ENCODE measurements at places on chromosomes 4 and X. TPM values are rescaled to one million over a fixed set of nuclear protein-coding genes. Genes with fewer than 3 reads are reported as not detected.

Gene ACE2
- total RNA-seq: 0.04 TPM

DNA sequence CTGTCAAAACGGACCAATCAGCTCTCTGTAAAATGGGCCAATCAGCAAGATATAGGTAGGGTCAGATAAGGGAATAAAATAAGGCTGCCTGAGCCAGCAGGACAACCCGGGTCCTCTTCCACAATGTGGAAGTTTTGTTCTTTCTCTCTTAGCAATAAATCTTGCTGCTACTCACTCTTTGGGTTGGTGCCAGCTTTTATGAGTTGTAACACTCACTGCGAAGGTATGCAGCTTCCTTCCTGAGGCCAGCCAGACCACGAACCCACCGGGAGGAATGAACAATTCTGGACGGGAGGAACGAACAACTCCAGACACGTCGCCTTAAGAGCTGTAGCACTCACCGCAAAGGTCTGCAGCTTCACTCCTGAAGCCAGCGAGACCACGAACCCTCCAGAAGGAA lies 287.8 kb downstream of the RAPGEF2 start:
- DNase-seq: peak; percentile 22
- no peak overlapping the region for H3K4me3 ChIP-seq
- H3K36me3 ChIP-seq: no peaks in the 10 kb centered on the region
- H3K27ac ChIP-seq: no peak overlapping the region
- H3K27me3 ChIP-seq: no peaks in the 10 kb centered on the region
- no peaks in the 10 kb centered on the region for H3K4me1 ChIP-seq

GRCh38 chrX:136157187-136157586 lies 9.9 kb downstream of the FHL1 start:
- peaks cover 17% of the 10 kb centered on the region for H3K27me3 ChIP-seq
- H3K4me3 ChIP-seq: no peak overlapping the region
- H3K4me1 ChIP-seq: no peaks in the 10 kb centered on the region
- no peak overlapping the region for H3K27ac ChIP-seq

Gene SLC6A14
- not detected for total RNA-seq

Gene EDNRA
- total RNA-seq: 24.0 TPM

Gene TMEM31
- total RNA-seq: 0.18 TPM

Gene PRDM8
- 4.7 TPM for total RNA-seq

Gene CXorf51A
- not detected for total RNA-seq

Gene TRIM75
- total RNA-seq: 0.09 TPM

GRCh38 chr4:42278709-42279324 lies 118.5 kb upstream of the SHISA3 start:
- H3K36me3 ChIP-seq: no peaks in the 10 kb centered on the region
- H3K4me3 ChIP-seq: no peak overlapping the region
- no peak for DNase-seq
- H3K27ac ChIP-seq: no peak overlapping the region
- H3K4me1 ChIP-seq: no peaks in the 10 kb centered on the region

- no peak overlapping the region for H3K27ac ChIP-seq
- H3K4me1 ChIP-seq: peaks cover 38% of the 10 kb centered on the region
These were observed 30.8 kb downstream of the BLOC1S4 start for GRCh38 chr4:6746721-6747293.

DNA sequence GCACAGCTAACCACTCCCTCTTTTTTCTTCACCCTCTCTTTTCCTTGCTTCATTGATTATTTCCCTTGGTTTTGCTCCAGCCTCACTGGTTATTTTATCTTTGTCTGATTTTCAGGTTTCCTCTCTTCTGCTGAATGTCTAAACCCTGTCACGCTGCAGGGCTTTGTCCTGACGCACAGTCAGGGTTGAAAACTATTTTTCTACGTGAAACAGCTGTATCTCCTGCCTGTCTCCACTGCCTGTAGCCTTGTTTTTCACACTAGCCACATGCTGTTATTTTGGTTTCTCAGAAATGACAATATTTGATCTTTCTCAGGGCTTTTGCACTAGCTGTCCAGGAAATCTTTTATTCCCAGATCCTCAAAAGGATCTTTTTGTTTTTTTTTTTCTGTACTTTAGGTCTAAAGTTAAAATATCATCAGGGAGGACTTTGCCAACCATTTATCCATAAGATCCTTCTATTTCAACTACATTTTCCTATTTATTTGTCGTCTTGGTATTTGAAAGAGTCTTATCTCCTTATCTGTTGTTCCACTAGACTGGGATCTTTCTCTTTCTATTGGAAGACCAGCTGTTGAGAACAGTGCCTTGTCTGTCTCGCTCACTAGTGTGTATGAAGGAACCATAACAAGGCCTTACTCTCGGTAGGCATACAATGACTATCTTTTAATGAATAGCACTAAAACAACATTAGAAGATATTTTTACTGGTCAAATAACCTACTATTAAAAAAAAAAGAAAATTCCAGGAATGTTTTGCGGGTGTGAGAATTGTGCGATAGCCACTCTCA lies 164.3 kb downstream of the PDHA2 start:
- no peaks in the 10 kb centered on the region for H3K4me1 ChIP-seq
- H3K27me3 ChIP-seq: no peaks in the 10 kb centered on the region
- H3K36me3 ChIP-seq: no peaks in the 10 kb centered on the region
- DNase-seq: no peak
- H3K4me3 ChIP-seq: no peak overlapping the region

Gene MAGEA2
- total RNA-seq: not detected

DNA sequence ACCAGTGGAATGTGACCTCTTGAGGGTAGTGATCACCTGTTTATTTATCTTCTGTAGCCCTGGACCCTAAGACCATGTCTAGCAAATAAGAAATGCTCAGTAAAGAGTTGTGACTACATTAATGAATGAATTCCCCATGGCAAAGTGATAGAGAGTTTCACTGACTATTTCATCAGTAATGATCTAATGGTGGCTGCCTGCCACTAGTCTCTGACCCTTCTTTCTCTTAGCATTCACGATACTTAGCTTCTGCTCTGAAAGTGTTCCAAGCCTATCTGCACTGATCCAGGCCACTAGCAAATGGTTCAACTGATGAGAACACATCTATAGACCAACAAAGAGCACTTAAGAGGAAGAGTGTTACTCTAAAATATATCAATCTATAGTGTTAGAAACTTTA lies 50.0 kb upstream of the RASGEF1B start:
- DNase-seq: no peak
- no peak overlapping the region for H3K27ac ChIP-seq

DNA sequence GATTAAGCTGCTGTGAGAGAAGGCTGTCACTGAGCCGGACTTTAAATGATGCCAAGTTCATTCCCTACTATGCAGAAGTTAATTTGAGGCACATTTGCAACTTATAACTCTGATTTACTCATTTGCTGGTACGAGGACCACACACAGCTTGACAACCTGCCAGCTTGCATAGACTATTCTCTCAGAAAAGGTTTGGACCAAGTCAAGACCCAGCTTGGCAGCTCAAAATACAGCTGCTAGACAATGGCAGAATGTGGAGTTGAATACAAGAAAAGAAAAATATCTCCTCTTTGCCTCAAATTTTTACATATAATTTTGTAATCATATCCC lies 338.9 kb downstream of the DHX15 start:
- no peaks in the 10 kb centered on the region for H3K27me3 ChIP-seq
- H3K4me3 ChIP-seq: no peak overlapping the region
- peak; percentile 75 for DNase-seq
- H3K36me3 ChIP-seq: no peaks in the 10 kb centered on the region

Gene CLNK
- 0.04 TPM for total RNA-seq

Gene TMPRSS11F
- total RNA-seq: not detected

DNA sequence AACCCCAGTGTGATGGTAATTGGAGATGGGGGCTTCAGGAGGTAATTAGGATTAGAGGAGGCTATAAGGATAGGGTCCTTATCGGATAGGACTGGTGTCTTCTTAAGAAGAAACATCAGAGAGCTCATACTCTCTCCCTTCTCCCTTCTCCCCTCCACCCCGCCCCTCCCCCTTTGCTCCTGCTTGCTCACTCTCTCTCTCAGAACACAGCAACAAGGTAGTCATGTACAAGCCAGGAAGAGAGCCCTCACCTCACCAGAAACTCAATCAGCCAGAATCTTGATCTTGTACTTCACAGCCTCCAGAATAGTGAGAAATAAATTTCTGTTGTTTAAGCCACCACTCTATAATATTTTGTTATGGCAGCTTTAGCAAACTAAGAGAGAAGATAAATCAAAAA lies 4.5 kb downstream of the DDX60L start:
- H3K27me3 ChIP-seq: no peaks in the 10 kb centered on the region
- H3K36me3 ChIP-seq: peaks cover 6% of the 10 kb centered on the region
- H3K4me3 ChIP-seq: no peak overlapping the region
- DNase-seq: no peak
- no peak overlapping the region for H3K27ac ChIP-seq

- H3K4me3 ChIP-seq: no peak overlapping the region
- H3K27me3 ChIP-seq: peaks cover 36% of the 10 kb centered on the region
- no peak for DNase-seq
- H3K4me1 ChIP-seq: no peaks in the 10 kb centered on the region
- no peak overlapping the region for H3K27ac ChIP-seq
These were observed 13.5 kb upstream of the ASMTL start for GRCh38 chrX:1466232-1466661.

GRCh38 chr4:138868562-138868961 lies 147.0 kb upstream of the NOCT start:
- no peak for DNase-seq
- H3K27ac ChIP-seq: no peak overlapping the region
- H3K4me1 ChIP-seq: peaks cover 13% of the 10 kb centered on the region

- H3K27ac ChIP-seq: no peak overlapping the region
- H3K4me1 ChIP-seq: no peaks in the 10 kb centered on the region
- no peak overlapping the region for H3K4me3 ChIP-seq
- no peaks in the 10 kb centered on the region for H3K36me3 ChIP-seq
These were observed 24.3 kb upstream of the IL2 start for GRCh38 chr4:122480655-122481487.

DNA sequence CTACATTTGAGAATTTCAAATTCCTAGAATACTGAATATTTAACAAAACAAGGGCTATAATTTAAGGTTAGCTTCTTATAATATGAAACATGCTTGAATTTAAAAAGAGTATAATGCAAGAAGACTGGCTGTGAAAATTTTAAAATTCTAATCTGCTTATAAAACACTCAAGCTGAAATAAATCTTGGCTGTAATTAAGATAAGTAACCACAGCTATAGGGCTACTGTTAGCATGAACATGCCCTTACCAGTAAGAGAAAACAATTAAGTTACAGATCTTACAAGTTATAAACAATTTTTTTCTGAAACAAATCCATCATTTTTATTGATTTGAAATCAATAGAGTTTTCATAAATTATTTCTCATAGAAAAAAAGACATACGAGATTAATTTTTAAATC lies 148.2 kb downstream of the INPP4B start:
- H3K4me1 ChIP-seq: no peaks in the 10 kb centered on the region
- no peak for DNase-seq

Gene ADH1B
- 6.3 TPM for total RNA-seq

DNA sequence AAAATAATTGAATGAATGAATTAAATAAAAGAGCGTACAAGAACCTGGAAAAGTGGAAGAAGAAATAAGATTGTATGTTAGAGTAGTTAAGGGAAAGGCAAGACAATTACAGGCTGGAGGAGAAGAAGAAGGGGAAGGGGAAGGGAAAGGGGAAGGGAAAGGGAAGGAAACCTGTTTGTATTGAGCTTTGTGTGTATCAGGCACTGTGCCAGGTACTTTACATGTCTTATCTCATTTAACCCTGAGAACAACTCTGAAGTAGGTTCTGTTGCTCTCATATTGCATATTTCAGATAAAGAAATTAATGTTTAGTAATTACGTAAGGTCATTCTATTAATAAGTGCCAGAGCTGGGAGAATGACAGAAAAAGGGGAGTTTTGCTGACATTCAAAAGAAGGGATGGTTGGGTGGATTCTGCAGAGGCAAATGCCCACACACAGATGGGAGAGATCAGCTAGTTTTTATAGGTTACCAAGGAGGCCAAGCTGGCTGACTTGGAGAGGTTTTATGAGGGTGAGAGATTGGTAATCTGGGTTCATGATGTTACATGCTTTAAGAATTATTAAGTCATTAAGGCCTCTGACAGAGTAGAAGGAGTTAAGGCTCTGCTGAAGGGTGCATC lies 92.3 kb upstream of the LCORL start:
- DNase-seq: peak; percentile 13
- H3K36me3 ChIP-seq: no peaks in the 10 kb centered on the region
- H3K4me1 ChIP-seq: no peaks in the 10 kb centered on the region
- H3K4me3 ChIP-seq: no peak overlapping the region
- no peaks in the 10 kb centered on the region for H3K27me3 ChIP-seq

Gene GRIA2
- 5.3 TPM for total RNA-seq

Gene SUPT20HL1
- total RNA-seq: 0.04 TPM

Gene TASL
- total RNA-seq: 0.75 TPM

DNA sequence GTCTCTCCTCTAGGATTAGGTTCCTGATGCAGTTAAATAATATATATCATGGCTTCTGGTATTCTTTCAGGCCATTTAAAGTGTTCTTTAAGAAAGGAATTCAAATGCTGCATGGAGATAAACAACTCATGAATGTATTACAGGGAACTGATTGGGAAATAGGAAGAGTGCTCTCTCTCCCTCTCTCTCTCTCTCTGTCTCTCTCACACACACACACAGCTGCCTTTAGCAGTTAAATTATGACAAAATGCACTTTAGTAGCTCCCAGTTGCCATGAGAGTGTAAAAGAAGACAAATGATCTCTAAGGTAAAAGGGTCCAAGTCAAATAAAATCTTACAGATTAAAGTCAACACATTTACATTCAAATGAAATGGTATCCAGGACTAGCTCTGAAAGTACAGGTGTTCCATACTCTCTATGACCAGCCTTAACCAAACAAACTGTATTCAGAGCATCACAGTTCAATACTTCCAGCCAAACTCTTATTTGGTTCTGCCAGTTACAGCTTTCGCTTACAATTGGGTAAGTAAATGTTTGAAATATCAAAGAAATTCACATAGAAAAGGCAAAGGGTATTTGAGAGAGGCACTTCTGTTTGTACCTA lies 94.7 kb upstream of the CXXC4 start:
- no peak for DNase-seq
- H3K27me3 ChIP-seq: no peaks in the 10 kb centered on the region
- H3K27ac ChIP-seq: no peak overlapping the region

DNA sequence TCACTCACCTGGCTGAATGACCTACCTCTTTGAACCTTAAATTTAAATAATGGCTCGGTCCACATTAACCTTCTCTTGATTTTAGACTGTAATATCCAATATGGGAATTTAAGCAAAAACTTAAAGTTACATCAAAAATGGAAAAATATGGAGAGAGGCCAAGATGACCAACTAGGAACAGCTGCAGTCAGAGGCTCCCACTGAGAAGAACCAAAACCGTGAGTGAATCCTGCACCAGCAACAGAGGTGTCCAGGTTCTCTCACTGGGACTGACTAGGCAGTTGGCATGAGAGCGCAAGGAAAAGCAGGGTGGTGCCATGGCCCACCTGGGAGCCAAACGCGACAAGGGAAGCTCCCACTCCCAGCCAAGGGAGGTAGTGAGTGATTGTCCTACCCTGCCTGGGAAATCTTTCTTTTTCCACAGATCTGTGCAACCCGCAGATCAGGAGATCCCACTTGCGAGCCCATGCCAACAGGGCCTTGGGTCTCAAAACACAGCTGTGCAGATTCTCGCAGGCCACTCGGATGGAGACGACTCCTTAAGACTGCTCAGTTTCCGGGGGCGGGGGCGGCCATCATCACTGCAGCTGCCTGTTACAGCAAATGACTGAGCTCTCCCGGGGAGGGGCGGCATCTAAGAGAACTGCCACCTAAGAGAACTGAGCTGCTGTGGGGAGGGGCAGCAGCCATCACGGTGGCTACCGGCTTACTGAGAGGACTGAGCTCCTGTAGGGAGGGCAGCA lies 343.4 kb downstream of the DMD start:
- no peaks in the 10 kb centered on the region for H3K4me1 ChIP-seq
- H3K4me3 ChIP-seq: no peak overlapping the region
- DNase-seq: no peak
- H3K27me3 ChIP-seq: peaks cover 5% of the 10 kb centered on the region
- no peaks in the 10 kb centered on the region for H3K36me3 ChIP-seq
